ENCODE measurements at places on chromosomes 7 and 10.

DNA sequence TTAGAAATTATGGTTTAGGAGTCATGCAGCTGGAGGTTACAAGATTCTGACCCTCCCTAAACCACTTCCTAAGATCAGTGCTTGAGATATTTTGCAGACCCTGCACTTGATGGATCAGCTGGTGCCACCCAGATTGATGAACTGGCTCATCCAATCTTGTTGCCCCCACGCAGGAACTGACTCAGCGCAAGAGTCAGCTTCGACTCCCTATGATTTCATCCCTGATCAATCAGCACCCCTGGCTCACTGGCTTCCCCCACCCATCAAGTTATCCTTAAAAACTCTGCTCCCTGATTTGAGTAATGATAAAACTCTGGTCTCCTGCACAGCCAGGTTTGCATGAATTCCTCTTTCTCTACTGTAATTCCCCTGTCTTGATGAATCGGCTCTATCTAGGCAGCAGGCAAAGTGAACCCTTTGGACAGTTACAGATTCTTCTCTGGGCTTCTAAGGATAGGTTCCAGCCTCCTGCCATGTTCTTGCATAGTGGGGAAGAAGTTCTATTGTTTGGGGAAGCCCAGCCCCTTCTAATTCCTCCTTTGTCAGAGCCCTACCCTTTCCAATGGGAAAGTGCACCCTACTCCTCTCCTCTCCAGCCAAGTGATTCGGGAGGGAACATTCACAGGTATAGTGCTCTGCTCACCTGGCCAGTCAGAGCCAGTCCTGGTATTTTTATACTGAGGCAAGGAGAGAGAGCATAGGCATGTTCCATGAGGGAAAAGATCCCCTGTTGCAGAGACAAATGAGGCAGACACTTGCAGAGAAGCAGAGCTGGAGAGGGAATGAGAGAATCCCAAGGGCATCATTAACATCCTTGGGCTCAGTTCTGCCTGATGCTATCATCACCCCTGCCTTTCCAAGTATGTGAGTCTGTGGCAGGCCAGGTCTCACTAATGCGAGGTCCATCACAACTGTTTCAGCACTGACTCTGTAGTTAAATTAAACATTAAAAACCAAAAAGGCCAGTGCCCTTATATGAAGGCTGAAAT lies 224.4 kb upstream of the GALNT17 start:
- DNase-seq: no peak

DNA sequence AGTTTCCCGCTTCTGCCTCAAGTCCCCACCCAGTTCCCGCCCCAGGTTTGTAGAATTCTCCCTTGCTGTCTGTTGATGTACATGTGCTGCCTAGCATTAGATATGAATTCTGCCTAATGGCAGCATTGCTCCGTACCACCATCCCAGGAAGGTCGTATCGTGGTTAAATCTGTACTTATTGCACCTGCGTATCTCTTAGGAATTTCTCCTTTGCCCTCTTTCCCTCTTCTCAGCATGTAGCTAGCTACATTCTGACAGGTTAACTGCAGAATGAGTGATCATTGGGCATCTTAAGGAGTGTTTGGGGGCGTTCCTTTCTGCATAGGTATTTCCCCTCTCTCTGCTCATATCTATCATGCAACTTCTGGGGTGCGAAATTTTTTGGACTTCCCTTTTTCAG lies 293.1 kb downstream of the GPR158 start:
- DNase-seq: no peak

- DNase-seq: peak; percentile 98
Observed at GRCh38 chr10:110497438-110498086, at the start of gene DUSP5. Gene DUSP5, plus strand, starts transcription at chr10:110497907. Its CDS starts 215 bp downstream, at chr10:110498122.

- peak; percentile 62 for DNase-seq
Observed at GRCh38 chr7:2224934-2225333, 7.8 kb downstream of the MAD1L1 start.

DNA sequence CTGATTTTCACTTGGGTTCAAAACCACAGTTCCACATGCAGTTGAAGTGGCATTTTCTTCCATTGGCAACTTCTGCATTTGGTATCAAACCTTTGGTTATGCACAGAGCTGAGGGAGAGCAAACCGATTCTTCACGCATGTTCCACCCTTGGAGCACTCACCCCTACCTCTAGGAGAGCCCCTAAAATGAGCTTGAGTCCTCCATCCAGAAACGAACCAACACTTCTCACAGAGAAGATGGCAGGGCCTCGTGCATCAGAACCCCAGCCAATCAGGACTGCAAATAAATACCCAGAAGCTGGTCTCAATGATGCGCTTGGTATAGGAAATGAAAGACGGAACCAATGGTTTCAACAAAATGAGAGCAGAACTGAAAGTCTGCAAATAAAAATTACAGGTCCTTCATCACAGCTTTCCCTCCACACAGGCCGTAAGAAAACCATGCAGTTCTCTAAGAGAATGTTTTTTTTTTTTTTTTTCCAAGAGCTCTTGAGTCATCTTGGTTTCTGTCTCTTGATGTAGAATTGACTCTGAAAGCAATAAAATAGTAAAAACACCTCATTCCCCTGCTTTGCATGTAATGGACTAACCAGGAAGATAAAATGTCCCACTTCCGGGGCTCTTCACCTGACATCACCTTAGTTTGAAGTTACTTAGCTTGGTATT lies 23.9 kb downstream of the KLF6 start:
- DNase-seq: no peak

Data from Right ventricle myocardium inferior (tissue), 1 donor.